Activated T-cell treated with anti-CD3 and anti-CD28 coated beads for 4 hours (primary cell): ENCODE measurements at places on chromosomes 5 and 9.

DNA sequence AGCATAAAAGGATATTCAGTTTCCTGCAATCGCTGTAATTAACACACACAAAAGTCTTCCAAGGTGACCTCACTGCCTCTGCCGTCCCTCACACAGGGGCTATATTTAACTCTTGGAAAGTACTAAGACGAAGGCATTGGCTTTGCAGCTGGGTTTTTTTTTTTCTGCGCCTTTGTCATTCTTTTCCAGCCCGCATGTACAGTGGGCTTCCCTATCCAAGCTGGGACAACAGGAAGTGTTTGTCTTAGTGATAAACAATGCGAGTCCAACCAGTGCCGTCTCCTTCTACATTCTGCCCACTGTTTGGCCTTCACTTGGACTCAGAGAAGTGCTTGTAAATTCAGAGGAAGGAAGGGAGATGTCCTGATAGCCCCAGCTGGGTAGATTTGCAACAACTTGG lies 17.6 kb downstream of the AFAP1L1 start:
- no peak for DNase-seq

- DNase-seq, result no peak
These were observed 139.2 kb downstream of the CDK5RAP2 start for GRCh38 chr9:120440791-120441190.

GRCh38 chr9:13354733-13355132 lies 75.2 kb upstream of the MPDZ start:
- DNase-seq, result no peak

DNA sequence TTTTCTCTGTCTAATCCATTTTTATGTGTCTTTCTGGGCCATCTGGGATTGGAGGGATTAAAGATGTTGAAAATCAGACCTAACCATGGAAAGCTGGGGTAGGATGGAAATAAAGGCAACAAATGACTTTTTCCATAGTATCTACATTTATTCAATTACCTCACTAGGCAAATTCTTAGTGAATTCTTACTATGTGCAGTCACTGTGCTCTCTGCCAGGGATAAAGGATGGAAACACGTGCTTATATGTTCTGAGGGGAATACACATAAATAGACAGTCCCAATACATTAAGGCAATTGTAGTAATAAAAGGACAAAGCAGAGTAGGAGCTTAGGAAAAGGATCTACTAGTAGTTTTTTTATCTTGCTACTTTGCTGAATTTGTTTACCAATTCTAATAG lies 214.2 kb downstream of the PRR16 start:
- no peak for DNase-seq

- DNase-seq, result no peak
These were observed 120.9 kb downstream of the PIP5K1B start for GRCh38 chr9:68825762-68826472.

DNA sequence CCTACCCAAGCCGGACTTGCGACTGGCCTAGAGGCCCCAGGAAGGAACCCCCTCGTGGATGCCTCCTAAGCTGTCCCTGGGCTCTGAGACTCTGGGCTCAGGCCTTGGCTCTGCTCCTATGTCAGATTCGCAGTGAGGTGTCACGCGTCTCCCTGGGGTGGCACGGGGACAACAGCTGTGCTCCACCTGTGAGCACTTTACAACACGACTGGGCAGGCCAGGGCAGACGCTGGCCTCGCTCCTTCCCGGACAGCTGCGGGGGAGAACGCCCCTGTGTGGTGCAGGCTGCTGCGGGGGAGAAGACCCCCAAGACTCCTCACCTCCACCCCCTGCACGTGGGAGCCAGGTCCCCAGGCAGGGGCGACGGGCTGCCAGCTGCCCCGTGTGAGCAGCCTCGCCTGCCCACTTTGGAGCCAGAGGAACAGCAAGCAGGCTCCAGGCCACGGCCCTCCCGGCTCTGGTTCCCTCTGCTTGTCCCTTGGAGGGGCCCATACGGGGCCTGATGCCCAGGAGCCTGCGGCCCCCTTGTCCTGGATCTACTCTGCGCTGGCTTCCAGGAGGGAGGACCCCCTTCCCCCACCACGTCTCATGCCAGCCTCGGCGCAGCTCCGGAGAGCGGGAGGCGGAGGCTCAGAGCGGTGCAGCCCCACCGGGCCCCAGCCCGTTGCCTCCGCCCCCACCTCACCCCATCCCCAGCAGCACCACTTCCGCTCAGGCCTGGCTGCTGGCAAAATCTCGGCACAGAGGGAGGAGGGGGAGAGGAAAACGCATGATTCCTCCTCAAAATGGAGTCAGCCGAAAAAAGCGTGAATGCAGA lies 36.0 kb downstream of the SARDH start:
- DNase-seq, result peak; percentile 38

DNA sequence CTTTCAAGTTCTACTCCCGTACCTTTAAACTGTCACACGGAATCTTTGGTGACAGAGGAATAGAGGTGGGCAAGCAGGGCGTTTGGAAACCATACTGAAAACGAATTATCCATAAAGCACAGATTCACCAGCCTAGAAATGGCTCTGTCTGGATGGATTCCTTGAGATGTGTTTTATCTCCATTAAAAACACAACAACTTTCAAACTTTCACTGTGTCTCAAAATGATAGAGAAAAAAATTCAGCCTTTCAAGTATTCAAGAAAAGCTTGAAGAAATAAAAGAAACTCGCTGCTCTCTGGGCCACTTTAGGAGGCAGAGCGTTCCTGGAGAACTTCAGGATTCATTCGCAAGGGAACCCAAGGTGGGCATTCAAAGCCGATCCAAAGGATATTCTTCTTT lies 589 bp upstream of the THBS4 start:
- no peak for DNase-seq

- no peak for DNase-seq
These were observed 15.5 kb downstream of the SLC44A1 start for GRCh38 chr9:105259731-105260612.

GRCh38 chr5:77987331-77987730 lies 211.2 kb upstream of the TBCA start:
- no peak for DNase-seq

- DNase-seq, result no peak
These were observed 67.8 kb downstream of the RASGEF1C start for GRCh38 chr5:180141068-180141660.

DNA sequence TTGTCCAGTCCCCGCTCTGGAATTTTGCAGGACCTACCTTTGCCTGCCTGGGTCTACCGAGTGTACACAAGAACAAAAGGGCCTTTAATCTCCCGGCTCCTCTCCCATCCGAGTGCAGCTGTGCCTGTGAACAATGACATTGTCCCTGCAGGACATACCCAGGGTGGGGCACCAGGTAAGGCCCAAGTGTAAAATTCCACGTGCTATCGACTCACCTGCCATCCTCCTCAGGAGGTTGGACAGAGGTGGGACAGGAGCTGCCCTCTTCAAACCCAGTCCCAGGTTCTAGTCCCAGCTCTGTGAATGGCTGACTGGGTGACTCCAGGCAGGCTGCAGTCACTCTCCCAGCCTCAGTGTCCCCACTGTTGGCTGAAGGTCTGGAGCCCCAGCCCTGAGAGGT lies 159.6 kb upstream of the ALDH1B1 start:
- DNase-seq, result no peak

GRCh38 chr9:3846573-3846972 lies 320.8 kb upstream of the RFX3 start:
- DNase-seq, result no peak
